ENCODE measurements at places on chromosomes 11 and 22. TPM values are rescaled to one million over a fixed set of nuclear protein-coding genes. Genes with fewer than 3 reads are reported as not detected.

The TMPRSS5 gene
- 0.07 TPM for total RNA-seq

The P2RX6 gene
- 0.07 TPM for total RNA-seq

The OR2D2 gene
- total RNA-seq = 0.18 TPM

The ZP1 gene
- not detected for total RNA-seq

The OR52H1 gene
- total RNA-seq = not detected

The C11orf91 gene
- not detected for total RNA-seq

The SEC14L6 gene
- total RNA-seq = not detected

The PRR33 gene
- not detected for total RNA-seq

The GNAZ gene
- total RNA-seq = 1.1 TPM

The SMIM35 gene
- not detected for total RNA-seq

The LRRC55 gene
- total RNA-seq = not detected

The OR51B2 gene
- not detected for total RNA-seq

The RFPL1 gene
- not detected for total RNA-seq
